Naive B cell (primary cell): ENCODE measurements at places on chromosomes 12 and 14. TPM values are rescaled to one million over a fixed set of nuclear protein-coding genes. Genes with fewer than 3 reads are reported as not detected.

GRCh38 chr14:20905676-20906075 lies 14.5 kb downstream of the RNASE3 start:
- H3K27me3 ChIP-seq = peaks cover 36% of the 10 kb centered on the region
- H3K4me3 ChIP-seq = no peak overlapping the region
- no peaks in the 10 kb centered on the region for H3K36me3 ChIP-seq
- H3K27ac ChIP-seq = no peak overlapping the region
- no peaks in the 10 kb centered on the region for H3K4me1 ChIP-seq

GRCh38 chr14:90661866-90662265 lies 154.4 kb downstream of the TTC7B start:
- H3K36me3 ChIP-seq = no peaks in the 10 kb centered on the region
- H3K27ac ChIP-seq = no peak overlapping the region
- no peak overlapping the region for H3K4me3 ChIP-seq
- no peak for DNase-seq
- H3K4me1 ChIP-seq = no peaks in the 10 kb centered on the region
- H3K27me3 ChIP-seq = no peaks in the 10 kb centered on the region

GRCh38 chr12:9134981-9135628 lies 19.4 kb upstream of the A2M start:
- H3K4me1 ChIP-seq = no peaks in the 10 kb centered on the region
- H3K4me3 ChIP-seq = no peak overlapping the region
- H3K27me3 ChIP-seq = peaks cover 5% of the 10 kb centered on the region
- DNase-seq = no peak
- H3K36me3 ChIP-seq = no peaks in the 10 kb centered on the region
- H3K27ac ChIP-seq = no peak overlapping the region

- H3K36me3 ChIP-seq = peaks cover 6% of the 10 kb centered on the region
- DNase-seq = no peak
- H3K4me1 ChIP-seq = peaks cover 7% of the 10 kb centered on the region
- H3K4me3 ChIP-seq = no peak overlapping the region
- H3K27ac ChIP-seq = peak overlapping the region; percentile 30
- H3K27me3 ChIP-seq = no peaks in the 10 kb centered on the region
Observed at GRCh38 chr14:74133833-74134481, 49.2 kb downstream of the LIN52 start.

DNA sequence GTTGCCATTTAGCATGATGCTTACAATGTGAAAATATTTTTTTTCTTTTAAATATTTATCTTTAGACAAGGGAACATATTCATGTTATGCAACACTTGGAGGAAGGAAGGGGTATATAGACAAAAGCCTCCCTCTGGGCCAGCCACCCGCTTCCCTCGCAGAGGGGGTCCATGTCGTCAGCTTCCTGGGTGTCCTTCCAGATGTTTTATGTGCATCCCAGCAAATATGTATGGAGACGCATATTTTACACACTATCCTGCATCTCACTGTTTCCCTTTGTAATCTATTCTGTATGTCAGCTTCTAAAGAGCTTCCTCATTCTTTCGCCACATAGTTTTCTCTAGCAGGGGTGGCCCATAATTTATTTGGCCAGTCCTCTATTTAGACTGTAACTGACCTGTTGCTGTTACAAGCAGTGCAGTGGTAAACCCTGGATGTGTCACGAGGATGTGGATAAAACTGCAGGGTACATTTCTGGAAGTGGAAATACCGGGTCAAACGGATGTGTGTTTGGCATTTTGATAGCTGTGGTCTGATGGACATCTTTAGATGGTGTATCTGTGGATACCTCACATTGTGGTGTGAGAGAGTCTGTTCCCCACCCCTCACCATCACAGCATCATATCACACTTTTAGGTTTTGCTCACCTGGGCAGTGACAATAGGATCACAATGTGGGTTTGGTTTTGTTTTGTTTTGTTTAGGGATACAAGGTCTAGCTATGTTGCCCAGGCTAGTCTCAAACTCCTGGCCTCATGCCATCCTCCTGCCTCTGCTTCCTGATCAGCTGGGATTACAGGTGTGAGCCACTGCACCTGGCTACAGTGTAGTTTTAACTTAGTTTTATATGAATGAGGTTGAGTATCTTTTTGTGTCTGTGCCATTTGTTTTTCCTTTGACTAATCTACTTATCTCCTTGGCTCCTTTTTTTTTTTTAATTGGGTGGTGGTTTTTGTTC lies 31.6 kb downstream of the FAM222A start:
- no peak overlapping the region for H3K4me3 ChIP-seq
- peaks cover 7% of the 10 kb centered on the region for H3K27me3 ChIP-seq
- no peak for DNase-seq
- no peaks in the 10 kb centered on the region for H3K36me3 ChIP-seq
- no peaks in the 10 kb centered on the region for H3K4me1 ChIP-seq

DNA sequence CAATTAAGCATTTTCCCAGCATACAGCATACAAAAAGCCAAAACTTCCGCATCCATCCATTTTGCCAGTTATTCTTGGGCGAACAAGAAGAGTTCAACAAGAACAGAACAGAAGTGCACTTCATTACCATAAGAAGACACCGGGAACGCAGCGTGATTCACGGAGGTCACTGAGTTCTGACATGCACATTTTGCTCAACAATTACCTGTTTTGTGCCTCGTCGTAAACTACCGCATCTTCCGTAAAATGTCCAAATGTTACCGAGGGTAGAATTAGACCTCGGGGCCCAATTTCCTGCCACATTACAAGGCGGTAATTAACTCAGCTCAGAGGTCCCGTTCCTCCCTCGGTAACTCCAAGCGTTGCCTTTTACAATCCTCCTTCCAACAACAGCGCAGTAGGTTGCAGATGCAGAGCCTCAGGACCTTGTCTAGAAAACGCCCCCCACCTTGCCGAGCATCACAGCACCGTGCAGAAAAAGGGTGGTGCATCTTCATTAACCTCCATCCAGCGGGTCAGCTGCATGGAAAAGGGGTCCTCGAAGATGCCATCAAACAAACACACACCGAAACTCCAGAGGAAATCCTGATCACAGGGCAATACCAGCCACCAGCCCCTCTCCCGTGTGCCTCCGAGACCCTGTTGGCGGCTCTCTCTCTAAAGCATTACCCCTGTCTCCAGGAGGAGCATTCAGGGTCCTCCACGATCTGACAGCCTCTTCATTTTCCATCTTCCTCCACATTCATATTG lies 125.2 kb downstream of the BCL11B start:
- no peaks in the 10 kb centered on the region for H3K36me3 ChIP-seq
- no peak overlapping the region for H3K4me3 ChIP-seq
- DNase-seq = no peak
- H3K27ac ChIP-seq = no peak overlapping the region

DNA sequence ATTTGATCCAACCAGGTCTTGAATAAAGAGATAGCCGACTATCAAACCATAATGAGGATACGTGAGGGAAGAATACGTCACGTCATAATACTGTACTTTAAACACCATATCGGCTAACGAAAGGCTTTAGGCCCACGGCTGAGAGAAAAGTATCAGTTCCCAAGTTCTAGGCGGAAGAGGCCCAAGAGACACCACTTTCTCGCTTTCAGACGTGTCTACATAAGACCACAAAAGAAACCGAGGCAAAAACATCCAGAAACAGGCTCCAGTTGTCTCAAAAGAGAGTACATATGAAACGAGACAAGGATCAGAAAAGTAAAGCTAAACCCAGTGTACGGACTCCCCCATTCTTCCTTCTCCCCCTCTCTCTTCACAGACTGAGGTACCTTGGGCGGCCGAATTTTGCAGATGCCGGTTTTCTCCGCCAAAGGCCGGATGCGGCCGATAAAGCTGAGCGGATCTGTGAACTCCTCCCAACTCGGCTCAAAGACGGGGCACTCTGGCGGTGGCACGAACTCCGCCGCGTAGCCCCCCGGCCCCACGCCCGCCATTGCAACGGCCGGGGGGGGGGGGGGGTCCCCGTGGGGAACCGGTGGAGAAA lies 479 bp downstream of the KDM5A start:
- H3K36me3 ChIP-seq = peaks cover 21% of the 10 kb centered on the region
- no peaks in the 10 kb centered on the region for H3K27me3 ChIP-seq
- peaks cover 39% of the 10 kb centered on the region for H3K4me1 ChIP-seq

GRCh38 chr12:108094056-108094649 lies 34.9 kb upstream of the WSCD2 start:
- DNase-seq = no peak
- H3K36me3 ChIP-seq = no peaks in the 10 kb centered on the region
- H3K4me3 ChIP-seq = no peak overlapping the region
- peaks cover 16% of the 10 kb centered on the region for H3K27me3 ChIP-seq

DNA sequence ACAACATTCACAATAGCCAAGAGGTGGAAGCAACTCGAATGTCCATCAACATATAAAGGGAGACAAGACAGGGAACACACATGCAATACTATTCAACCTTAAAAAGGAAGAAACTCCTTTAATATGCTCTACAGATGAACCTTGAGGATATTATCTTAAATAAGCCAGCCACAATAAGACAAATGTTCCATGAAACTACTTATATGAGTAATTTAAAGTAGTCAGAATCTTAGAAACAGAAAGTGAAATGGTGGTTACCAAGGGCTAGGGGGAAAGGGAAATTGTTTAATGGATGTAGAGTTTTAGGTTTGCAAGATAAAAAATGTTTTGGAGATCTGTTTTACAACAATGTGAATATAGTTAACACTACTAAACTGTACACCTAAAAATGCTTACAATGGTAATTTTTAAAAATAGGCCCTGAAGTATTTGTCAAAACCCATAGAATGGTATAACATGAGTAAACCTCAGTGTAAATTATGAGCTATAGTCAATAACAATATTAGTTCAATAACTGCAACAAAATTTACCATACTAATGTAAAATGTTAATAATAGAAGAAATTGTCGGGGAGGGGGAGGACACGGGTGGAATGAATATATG lies 71.1 kb downstream of the EGLN3 start:
- H3K4me1 ChIP-seq = no peaks in the 10 kb centered on the region
- no peak overlapping the region for H3K27ac ChIP-seq
- no peaks in the 10 kb centered on the region for H3K27me3 ChIP-seq
- DNase-seq = no peak
- H3K36me3 ChIP-seq = peaks cover under 1% of the 10 kb centered on the region

GRCh38 chr14:80483331-80483730 lies 272.0 kb upstream of the DIO2 start:
- no peak overlapping the region for H3K4me3 ChIP-seq
- H3K4me1 ChIP-seq = no peaks in the 10 kb centered on the region
- DNase-seq = no peak
- no peaks in the 10 kb centered on the region for H3K27me3 ChIP-seq

- H3K4me1 ChIP-seq = peaks cover 58% of the 10 kb centered on the region
- H3K36me3 ChIP-seq = peaks cover 28% of the 10 kb centered on the region
- DNase-seq = peak; percentile 18
- no peaks in the 10 kb centered on the region for H3K27me3 ChIP-seq
- peak overlapping the region; percentile 99 for H3K27ac ChIP-seq
Observed at GRCh38 chr12:75479963-75480461, 543 bp upstream of the GLIPR1 start.

Gene MYH6
- not detected for polyA plus RNA-seq

Gene SIVA1
- polyA plus RNA-seq = 266 TPM

Gene GALNT8
- not detected for polyA plus RNA-seq
